NCI-H1694 (cell line): ENCODE measurements at places on chromosomes 7 and 10.

DNA sequence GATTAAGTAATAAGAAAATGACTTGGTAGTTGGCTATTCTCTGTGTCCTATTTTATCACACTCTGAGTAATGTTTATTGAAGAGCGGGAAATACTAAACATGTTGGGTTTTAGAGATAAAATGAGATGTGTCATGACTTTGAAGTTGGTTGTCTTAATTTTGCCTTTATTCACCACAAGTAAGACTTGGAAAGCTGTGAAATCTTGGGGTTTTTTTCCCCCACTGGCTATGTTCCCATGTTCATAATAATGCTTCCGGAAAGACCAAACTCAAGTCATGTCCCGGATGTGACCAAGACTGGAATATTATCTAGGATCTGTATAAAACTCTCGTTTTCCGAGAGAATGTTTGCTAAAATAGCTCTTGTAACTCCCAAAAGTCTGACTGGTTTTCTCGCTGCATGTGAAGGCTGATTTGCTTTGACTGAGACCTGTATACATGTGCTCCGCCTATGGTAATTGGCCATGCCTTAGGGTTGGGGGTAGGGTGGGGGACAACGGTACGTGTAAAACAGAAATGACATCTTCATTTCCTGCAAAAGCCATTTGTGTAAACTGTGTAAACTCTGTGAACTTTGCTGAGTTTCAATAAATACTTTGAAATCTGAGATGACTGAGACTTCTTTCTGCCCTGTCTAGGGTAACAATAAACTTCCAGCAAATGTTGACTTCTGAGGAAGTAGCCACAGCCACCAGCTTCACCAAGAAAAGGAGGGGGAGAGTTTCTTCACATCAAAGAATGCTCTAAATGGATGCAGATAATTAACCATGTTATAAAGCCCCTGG, 169.6 kb downstream of the ZNF365 start:
- DNase-seq, result no peak

DNA sequence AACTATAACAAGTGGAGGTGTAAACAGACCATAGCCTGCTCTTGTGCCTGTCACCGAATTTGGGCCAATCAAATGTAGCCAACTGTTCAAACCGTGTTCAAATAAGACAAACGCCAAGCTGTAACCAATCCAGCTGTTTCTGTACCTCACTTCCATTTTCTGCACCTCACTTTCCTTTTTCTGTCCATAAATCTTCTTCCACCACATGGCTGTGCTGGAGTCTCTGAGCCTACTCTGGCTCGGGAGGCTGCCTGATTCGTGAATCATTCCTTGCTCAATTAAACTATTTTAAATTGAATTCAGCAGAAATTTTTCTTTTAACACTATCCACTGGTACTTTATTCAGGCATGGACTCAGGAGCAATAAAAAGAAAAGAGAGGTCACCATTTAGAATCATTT, 29.9 kb upstream of the COL1A2 start:
- no peak for DNase-seq

DNA sequence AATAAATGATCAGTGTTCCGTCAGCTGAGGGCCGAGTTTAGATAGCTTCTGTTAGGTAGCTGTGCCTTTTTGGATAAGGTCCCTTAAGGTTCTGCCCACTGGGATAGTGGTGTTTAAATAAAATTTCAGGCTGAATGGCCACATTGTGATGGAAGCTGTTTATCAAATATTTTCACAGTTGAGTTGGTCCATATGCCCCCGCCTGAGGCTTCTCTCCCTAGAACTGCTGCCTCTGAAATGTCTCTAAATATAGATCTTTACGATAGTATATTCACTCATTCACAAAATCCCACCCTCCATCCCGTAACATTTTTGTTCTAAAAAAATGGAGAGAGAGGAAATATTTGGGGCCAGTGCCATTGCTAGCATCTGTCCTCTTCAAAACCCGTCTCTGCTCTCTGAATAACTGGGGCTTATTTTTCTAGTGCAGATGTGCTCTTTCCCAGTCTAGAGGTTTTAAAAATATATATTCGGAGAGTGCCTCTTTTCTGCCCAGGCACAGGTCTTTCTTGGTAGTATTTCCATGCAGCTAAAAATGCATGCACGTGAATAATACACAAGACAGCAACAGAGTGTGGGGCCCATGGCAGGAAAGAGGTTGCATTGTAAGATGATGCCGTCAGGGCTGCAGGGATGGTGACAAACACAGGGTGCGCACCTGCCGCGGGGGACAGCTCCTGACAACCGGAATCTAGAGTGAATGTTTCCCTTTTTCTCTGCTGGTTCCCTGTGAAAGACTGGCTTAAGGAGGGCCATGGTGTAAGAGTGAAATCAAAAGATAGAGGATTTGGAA, 105.4 kb upstream of the BTBD16 start:
- peak; percentile 43 for DNase-seq

GRCh38 chr10:126588024-126588423, 82.5 kb downstream of the C10orf90 start:
- no peak for DNase-seq

- DNase-seq, result no peak
Measured at GRCh38 chr7:42373285-42373684, 136.3 kb upstream of the GLI3 start.

DNA sequence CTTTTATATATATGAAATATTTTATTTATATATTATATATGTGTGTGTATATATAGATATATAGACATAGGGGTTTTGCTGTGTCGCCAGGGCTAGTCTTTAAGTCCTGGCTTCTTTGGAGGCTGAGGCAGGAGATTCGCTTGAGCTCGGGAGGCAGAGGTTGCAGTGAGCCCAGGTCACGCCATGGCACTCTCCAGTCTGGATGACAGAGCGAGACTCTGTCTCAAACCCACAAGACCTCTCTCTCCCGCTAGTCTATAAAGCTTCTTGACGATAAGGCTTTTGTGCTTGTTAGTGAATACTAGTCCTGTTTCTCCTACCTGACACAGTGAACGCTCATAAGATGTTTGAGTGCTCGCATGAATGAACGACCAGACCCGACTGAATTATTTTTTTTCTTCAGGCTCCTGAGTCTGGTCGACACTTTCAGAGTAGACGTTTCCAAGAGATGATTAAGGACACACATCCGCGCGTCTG, 577 bp upstream of the DDX21 start:
- DNase-seq, result no peak

- DNase-seq, result no peak
Measured at GRCh38 chr10:52949899-52950298, 177.3 kb upstream of the MBL2 start.

GRCh38 chr7:111846898-111847297, 284.6 kb upstream of the IMMP2L start:
- DNase-seq, result no peak

DNA sequence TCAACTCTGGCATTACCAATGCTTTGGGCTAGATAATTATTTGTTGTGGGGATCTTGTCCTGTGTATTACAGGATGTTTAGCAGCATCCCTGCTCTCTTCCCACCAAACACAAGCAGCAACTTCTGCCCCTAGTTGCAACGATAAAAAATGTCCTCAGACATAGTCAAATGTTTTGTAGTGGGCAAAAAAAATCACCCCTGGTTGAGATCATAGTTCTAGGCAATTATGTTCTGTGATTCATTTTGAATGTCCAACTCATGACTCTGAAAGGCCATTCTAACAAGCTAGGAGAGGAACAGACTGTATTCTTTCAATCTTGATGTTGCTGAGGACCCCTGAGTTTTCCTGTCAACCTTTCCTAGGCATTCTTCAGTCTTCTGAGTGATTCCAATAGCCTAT, 79.5 kb downstream of the RTKN2 start:
- no peak for DNase-seq

DNA sequence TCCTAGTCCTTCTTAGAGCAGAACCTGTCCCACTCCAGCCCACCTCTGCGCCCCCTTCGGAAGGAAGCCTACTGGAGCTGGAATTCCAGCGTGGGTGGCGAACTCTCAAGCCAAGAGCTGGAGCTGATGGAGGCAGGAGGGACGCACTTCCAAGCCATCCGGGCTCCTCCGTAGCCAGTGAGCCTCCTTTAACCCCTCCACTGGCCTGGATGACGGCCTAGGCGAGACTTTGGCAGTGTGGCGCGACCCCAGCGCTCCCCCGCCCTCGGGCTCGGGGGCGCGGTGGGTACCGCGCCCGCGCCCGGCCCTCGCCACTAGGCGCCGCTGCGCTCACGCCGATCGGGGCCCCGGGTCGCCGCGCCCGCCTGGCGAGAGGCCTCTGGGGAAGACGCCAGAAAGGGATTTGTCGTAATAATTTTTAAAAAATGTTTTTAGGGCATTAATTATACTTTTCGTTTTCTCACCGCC, 5.1 kb upstream of the EMX2 start:
- DNase-seq, result no peak

- DNase-seq, result no peak
Measured at GRCh38 chr10:21273400-21273968, 252.0 kb downstream of the SKIDA1 start.

DNA sequence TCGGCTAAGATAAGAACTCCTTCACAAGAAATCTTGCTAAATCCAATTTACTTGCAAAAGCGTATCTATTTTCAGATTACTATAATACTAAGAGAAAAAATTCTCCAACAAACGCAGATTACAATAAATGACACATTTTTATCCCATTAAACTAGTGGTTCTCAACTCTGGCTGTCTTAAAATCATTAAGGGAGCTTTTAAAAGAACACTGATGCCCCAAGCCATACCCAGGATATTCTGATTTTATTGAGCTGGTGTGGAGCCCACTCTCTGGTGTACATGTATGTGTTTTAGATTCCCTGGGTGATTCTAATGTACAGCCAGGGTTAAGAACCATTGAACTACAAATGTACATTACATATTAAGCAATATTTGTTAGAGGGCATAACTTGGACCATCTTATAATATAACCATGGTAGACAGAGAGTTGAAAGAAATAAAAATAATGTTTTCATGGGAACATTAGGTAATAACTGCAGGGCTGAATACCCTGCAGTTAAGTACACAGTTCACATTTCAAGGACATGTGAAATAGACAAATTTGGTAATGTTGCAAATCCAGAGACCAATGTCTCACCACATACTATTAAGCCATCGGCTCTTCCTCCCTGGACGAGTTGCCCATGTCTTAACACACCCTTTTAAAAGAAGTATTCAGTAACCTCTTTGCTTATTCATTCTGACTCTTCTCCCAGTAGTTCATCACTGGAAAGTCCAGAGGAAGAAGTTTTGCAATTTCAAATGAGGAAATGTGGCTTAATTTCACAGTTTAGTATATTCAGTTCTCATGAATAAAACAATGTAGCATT, 6.2 kb downstream of the GSAP start:
- DNase-seq, result no peak

- no peak for DNase-seq
Measured at GRCh38 chr10:120436439-120437112, 20.5 kb upstream of the PLPP4 start.

- DNase-seq, result peak; percentile 44
Measured at GRCh38 chr7:144854839-144855424, 19.1 kb upstream of the TPK1 start.

- DNase-seq, result no peak
Measured at GRCh38 chr7:31550432-31550831, 36.5 kb downstream of the ITPRID1 start.

- no peak for DNase-seq
Measured at GRCh38 chr10:14772399-14772798, 2.3 kb downstream of the FAM107B start.

DNA sequence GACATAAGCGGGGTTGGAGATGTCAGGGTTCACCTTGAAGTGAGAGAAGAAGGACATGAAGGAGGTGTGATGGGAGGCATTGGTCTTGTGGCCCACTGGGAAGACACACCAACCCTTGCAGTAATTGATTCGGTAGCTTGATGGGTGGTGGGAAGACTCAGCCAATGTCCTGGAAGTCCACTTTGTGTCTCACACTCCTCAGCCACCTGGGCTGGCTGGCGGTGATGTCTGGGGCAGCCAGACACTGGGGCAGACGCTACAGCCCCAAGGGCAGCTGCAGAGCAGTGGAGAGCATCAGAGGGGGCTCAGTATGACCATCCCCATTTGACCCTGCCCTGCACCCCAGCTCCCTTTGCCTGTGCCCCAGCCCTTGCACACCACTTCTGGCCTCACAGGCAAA, 16.7 kb upstream of the DRGX start:
- DNase-seq, result no peak

GRCh38 chr7:74094224-74095101, 10.9 kb downstream of the LIMK1 start:
- DNase-seq, result no peak

GRCh38 chr7:150791304-150791703, 8.9 kb downstream of the TMEM176B start:
- DNase-seq, result no peak

DNA sequence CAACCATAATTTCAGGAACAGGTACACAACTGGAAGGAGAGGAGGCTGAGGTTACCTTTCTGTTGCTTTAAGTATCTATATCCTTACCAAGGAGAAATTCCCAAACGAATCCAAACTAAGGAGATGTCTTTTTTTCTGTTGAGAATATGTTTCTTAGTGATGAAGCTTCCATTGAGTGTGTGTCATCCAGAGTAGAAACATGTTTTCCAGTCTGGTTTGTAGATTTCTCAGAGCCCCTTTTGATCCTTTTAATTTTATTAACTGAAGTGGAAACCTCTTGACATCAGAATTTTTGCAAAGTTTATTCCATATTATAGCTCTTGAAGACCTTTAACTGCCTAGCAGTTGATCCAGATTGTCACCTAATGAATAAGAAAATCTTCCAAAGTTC, 207.1 kb upstream of the FERD3L start:
- no peak for DNase-seq

DNA sequence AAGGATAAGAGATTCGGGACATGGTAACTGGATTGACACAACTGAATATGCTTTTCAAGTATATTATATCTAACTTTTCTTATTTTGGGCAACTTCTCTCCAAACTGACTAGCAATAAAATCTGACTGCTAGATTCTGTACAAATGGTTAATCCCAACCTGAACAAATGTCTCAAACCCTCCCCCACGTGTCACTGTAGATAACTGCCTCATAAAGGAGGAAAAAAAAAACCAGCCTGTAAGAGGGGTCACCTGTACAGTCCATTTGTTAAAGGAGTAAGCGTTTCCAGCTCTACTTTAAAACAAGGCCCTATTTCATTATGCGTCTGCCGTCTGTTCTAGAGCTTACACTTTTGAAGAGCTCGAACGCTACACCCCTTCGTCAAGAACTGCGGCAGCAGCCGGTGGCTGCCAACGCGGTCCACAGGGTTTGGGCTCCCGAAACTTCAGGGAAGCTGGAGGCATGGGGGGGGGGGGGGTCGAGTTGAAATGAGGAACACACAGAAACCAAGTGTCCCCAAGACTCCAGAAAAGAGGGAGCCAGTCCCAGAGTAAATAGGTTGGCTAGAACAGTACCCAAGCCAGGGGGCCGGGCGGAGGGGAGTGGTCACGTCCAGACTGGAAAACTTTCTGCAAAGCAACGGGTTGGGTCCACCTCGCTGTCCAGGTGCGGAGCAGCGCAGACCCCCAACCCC, 492 bp downstream of the COG5 start:
- no peak for DNase-seq
